ENCODE measurements at places on chromosomes 1 and 21.

- DNase-seq = no peak
These were observed 16.3 kb downstream of the SLC19A1 start for GRCh38 chr21:45525910-45526306.

GRCh38 chr1:20684050-20684620 is 23.0 kb upstream of the DDOST start:
- no peak for DNase-seq

- no peak for DNase-seq
These were observed 36.7 kb downstream of the SLC19A1 start for GRCh38 chr21:45505416-45506021.

GRCh38 chr21:24424776-24425175 is 1182.5 kb downstream of the MRPL39 start:
- no peak for DNase-seq

GRCh38 chr1:203954788-203955552 is 93.6 kb downstream of the SNRPE start:
- DNase-seq = no peak

DNA sequence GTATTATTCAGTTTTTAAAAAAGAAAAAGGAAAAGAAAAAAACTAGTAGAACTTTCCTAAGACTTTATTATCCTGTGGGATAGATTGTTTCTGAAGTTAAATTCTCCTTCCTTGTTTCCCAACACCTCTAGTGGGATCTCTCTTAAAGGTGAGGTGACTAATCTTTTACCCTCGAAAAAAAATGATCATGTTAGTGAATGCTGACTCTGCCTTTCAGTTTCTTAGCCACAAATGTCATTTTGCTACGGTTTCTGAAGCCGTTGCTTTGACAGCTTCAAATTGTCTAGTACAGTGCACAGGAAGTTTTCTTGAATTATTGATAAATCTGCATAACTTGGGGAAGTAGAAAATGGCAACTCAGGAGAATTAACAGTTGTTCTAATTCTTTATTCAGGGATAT is 13.0 kb upstream of the NEK7 start:
- no peak for DNase-seq

DNA sequence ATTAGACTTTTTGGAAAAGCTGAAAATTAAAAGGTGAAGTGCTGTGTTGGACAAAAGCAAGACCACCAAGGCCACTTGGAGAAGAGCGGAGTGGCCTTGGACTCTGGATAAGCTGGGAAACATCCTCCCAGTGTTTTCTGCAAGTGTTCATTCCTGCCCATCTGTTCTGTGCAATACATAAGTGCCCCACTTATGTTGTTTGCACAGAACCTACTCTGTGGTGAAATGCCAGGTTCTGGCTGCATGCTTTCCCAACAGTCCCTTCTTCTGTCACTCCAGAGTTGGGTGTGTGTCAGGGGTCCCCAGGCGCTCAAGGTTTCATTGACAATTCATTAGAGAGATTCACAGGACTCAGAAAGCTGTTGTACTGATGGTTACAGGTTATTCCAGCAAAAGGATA is 30.3 kb downstream of the NHLH2 start:
- no peak for DNase-seq

DNA sequence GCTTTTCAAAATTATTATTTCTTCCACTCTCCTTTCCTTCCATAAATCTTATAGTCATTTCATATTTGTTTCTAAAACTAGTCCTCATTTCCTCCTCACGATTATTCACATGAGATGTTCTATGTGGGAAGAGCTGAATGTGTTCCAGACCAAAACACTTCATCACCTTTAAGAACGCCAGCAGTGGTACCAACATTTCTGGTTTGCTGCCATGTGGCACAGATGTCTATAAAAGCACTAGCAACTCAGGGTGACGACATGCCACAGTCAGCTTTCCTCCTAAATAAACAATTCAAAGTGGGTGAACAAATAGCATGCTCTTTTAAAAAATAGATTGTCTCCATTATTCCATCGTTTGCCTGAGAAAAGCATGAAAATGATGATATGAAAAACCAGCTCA is 1217.8 kb upstream of the ADGRL2 start:
- DNase-seq = no peak

DNA sequence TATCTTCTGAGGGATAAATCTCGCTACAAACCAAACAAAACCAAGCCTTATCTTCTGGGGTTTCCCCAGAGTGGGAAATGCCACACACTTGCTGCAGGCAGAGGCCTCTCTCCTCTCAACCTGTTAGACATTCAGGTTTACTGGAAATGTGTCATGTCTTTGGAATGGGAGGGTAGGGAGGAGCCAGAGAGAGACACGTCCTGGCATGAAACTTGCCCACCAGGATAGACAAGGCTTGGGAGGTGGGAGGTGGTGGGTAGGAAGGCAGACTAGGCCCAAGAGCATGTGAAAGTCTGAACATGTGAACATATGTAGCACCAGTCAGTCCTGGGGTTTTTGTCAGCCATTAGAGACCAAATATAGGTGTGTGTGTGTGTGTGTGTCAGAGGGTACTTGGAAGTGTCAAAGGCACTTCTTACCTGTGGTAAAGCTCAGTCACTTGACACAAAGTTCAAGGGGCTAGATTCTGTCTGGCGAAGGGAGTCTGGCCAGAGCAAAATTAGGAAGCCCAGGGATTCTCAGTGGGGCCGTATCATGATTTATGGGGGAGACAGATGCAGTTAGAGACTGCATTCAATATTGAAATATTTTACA is 32.4 kb upstream of the PIGC start:
- DNase-seq = no peak

- no peak for DNase-seq
These were observed 34.9 kb downstream of the WLS start for GRCh38 chr1:68197461-68197860.

DNA sequence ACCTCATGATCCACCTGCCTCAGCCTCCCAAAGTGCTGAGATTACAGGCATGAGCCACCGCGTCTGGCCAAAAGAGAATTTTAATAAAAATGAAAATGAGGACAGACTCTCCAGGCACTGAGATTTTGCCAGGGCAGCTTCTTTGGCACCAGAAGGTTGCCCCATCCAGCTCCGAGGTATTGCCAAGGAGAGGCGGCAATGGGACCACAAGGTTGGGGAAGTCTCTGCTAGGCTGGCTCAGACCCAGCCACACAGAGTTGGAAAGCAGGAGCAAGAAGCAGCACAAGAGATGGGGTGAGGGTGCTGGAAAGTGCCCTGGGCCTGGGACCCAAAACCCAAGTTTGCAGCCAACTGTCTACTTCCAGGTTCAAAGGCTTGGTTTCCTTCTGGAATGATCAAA is 200.9 kb downstream of the HHIPL2 start:
- DNase-seq = no peak

DNA sequence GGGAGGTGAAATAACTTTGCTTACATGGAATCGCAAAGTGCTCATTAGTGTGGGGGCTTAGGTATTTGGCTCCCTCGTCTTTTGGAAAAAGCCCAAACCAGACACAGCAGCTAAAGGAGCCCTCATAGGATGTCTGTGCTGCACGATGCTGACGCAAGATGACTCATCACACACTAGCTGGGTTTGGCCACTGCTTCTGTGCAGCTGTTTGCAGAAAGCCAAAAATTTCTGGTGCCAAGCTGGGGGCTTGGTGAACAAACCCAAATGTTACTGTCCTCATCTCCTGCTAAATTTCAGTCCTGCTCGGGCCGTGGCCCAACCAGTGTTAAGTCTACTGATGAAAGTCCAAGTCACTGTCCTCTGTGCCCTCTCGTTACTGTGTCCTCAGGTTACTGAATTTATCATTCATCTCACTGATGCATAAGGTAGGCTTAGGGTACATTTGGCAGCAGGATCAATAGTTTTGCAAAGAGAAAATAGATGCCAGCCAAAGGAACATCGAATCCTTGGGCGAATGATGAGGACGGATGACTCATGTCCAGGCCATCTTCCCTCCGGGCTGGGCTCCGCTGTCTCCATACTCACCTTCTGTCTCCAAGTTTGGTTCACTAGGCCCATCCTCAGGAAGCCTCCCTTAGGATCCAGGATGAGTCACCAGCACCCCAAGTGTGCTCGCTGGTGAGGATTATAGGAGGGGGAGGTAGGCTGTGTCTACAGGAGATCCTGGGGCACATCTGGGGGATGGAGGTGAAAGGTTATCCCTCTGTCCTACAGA is 177.7 kb downstream of the ADSS2 start:
- no peak for DNase-seq

DNA sequence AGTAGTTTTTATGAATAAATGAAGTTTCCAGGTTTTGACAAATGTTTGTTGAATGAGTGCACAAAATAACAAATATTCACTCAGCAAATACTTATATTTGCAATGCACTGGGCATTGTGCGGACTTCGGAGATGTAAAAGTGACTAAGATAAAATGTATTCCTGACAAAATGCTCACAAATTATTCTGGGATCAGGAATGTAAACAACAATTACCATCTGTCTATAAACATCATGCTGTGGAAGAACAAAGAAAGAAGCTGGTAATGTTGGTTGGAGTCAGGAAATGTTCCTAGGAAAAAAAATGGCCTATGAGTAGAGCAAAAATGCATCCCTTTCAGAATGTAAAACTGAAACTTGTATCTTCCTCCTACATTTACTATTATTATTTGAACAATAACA is 68.5 kb downstream of the CRB1 start:
- DNase-seq = no peak

DNA sequence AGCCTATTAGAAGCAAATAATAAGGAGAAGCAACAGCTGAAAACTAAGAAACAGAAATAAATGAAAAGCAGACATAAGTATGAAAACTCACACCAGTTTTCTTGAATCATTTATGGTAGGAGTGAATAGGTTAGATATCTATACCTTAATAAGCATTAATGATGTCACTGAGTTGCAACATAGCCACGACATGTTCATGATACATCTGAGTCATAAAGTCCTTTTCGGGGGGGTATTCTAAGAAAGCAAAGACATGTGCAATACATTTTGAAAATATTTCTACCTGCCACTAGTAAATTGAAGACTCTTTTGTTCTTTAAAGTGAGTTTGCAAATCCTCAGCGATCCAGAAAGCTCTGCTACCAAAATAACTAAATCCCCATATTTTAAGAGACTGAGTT is 7.2 kb downstream of the CD34 start:
- no peak for DNase-seq

DNA sequence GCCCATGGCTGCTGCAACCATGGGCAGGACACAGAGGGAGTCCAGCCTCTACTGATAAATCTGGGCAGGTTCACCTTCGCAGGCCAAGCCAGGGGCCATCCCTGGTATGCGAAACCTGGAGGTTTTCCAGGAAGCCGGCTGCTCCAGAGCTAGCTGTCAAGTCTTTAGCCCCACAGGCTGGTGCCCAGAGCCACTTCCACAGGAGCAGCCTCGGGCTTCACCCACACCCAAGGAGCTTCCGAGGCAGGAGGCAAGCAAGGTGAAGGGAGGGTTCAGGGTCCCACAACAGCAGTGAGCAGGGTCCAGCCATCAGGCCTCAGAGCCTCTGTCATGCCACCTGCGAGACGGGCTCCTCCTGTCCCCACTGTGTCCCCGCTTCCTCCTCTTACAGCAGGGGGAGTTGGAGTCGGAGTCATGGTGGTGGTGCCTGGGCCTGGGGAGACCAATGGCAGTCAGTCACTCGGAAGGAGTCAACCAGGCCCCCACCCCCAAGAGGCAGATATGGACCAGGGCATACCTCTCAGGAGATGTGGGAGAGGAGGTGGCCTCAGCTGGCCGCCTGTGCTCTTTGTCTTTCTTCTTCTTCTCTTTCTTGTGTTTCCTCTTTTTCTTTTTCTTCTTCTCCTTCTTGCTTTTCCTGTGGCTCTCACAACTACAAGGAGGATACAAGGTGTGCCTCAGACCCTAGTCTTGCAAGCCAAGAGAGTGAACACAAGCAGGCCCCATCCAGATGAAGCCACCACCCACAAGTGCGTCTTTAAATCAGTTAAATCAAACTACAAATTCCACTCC is 2.1 kb downstream of the C1orf35 start:
- DNase-seq = no peak

DNA sequence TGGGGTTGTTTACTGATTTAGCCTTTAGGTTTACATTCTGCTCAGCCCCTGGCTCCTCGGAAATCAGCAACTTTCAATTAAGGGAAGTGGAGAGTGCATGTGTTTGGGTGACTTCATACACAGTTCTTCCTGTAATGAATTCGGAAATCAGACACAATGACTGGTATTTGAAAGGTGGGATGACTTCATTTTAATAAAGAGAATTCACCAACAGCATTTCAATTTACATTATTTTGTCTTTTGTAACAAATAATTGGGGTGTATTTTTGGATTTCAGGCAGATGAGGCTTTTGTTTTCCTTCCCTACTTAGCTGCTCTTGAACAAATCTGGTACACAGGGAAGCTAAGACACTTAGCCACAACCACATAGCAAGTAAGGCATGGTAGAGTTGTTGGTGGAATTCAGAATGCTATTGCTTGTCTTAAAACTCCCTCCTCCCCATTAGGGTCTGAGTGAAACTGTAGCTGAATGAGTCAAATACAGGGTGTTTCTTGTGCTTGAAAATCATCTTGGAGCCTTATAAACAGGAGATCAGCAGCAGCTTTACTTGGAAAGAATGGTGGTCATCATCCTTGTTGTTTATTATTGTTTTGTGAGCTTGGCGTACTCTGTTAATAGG is 917 bp downstream of the STX12 start:
- DNase-seq = peak; percentile 63

- DNase-seq = no peak
These were observed 21.8 kb downstream of the RGS13 start for GRCh38 chr1:192657760-192658159.

DNA sequence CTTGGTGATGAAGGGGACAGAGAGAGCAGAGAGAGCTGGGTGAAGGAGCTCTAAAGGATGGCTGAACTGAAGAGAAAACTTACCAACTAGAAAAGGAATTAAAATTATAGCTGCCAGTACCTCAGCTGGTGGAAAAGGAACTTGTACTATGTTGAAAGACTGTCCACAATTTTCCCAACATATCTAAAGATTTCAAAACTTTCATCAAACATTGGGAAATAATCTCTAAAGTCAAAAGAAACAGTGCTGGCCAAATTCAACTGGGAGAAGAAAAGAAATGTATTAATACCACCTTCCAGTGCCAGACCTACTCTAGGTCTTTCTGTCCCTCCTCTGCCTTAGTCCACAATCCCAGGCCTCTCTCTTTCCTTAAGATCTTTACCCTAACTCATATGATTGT is 6.1 kb downstream of the SMG5 start:
- no peak for DNase-seq

DNA sequence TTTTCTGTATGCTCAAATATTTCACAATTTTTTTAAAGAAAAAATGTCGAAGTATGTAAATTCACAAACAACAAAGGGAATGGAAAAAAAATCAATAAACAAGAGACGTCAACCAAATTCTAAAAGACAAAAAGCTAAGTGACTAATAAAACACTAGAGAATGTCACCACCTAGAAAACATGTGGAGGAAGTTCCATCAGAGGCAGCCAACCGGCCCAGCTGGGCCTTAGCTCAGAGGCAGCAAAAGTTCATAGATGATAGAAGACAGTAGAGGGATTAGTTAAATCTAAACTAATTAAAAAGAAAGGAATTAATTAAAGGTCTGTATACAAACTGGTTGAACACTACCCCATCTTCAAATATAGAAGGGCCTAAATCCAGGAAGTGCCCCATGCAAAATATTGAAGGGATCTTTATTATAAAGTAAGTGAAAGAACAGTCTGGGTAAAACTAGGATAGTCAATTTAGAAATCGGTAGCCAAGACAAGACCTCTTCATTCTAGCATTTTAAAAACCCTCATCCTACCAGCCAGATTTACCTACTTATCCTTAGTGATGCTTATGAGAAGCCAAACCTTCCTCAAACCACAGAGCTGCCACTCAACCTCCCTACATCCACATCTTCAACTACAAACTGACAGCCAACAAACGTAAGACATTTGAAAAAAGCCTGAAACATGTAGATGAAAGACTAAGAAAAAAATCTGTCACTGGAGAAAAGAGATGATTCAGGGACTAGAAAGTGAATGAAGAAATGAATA is 23.7 kb downstream of the MRPL39 start:
- no peak for DNase-seq

GRCh38 chr1:203944651-203945404 is 83.4 kb downstream of the SNRPE start:
- no peak for DNase-seq

All from CD4-positive, alpha-beta T cell treated with Interferon alpha-2 for 1 hour (primary cell).